ENCODE measurements at places on chromosomes 5 and 9.

- no peak for DNase-seq
Measured at GRCh38 chr5:15170173-15170572, 298.6 kb upstream of the ANKH start.

DNA sequence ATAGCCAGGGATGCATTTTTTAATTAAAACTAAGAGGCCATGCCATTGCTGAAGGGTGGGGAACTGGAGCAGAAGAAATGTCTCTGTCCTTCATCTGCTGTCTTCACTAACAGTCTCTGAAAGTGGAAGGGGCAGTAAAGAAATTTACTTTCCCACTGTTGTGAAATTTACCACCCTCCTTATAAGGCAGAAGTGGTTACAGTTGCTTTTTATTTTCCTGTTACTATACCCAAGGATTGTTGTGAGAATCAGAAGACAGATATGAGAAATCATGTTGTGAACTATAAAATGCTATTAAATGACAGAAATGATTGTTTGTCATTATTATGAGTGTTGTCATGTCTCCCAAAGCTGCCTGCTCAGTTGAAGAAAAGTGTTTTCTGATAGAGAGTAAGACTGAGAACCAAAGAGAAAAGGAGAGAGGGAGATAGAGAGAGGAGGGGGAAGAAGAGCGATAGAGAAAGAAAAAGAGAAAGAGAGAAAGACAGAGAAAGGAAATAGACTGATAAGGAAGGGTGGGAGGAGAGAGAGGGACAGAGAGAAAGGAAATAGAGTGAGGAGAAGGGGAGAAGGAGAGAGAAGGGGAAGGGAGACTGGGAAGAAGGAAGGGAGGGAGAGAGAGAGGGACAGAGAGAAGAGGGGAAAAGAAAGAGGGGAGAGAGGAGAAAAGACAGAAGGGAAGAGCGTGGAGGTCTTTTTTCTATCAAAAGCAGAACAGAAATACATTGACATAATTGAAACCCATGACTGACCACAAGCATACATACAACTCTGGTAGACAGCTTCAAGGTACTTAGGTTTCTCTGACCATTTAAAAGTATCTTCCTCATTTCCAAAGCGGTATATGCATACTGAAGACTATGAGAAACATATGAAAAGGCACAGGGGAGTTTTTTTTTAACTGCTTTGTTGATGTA lies 22.5 kb downstream of the SEC61B start:
- no peak for DNase-seq

- DNase-seq, result no peak
Measured at GRCh38 chr5:57642066-57642465, 159.5 kb upstream of the ACTBL2 start.

DNA sequence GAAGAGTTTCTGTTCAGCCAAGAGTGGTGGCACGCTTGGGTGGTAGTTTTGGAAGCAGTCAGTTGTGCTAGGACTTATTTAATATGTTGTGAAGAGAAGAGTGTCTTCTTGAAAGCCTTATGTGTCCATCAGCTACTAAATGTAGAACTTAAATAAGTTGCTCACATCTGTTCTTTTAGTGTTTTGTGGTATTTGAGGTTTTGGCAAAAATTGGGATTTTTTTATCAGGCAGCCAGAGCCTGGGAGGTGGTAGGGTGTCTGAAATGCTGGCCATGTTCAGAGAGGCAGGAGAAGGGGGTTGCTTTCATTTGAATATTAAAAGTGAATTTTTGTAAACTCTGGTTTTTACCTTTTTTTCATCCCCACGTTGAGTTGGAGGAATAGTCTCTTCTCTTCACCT lies 24.2 kb upstream of the ZBTB34 start:
- no peak for DNase-seq

All from CD4-positive, CD25-positive, alpha-beta regulatory T cell (primary cell).